H54 (cell line): ENCODE measurements at places on chromosomes 16 and 17.

DNA sequence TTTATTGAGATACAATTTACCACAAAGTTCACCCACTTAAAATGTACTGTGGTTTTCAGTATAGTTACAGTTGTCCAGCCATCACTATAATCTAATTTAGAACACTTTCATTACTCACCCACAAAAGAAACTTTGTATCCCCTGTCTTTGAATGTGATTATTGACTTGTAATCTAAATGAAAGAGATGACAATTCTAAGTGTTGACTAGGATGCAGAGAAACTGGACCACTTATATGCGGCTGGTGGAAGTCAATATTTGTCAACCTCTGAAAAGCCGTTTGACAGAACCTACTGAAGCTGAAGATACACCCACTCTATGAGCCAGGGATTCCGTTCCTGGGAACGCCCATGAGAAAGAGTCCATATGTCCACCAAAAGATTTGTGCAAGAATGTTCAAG is 36.8 kb downstream of the TEKT5 start:
- no peak for DNase-seq

GRCh38 chr16:80899809-80900592 is 95.6 kb upstream of the CDYL2 start:
- peak; percentile 72 for DNase-seq

GRCh38 chr17:69375229-69375628 is 39.3 kb upstream of the MAP2K6 start:
- no peak for DNase-seq

GRCh38 chr16:47142486-47142820 is 1.3 kb downstream of the NETO2 start:
- DNase-seq = no peak
